ENCODE measurements at places on chromosomes 4 and X. TPM values are rescaled to one million over a fixed set of nuclear protein-coding genes. Genes with fewer than 3 reads are reported as not detected.

GRCh38 chr4:55668449-55668848, 32.4 kb upstream of the NMU start:
- no peak for DNase-seq
- peaks cover 20% of the 10 kb centered on the region for H3K27me3 ChIP-seq
- no peak overlapping the region for H3K4me3 ChIP-seq

- H3K36me3 ChIP-seq: no peaks in the 10 kb centered on the region
- H3K27ac ChIP-seq: no peak overlapping the region
- H3K4me3 ChIP-seq: no peak overlapping the region
- H3K4me1 ChIP-seq: no peaks in the 10 kb centered on the region
- no peak for DNase-seq
Observed at GRCh38 chr4:23577398-23577797, 312.4 kb downstream of the PPARGC1A start.

DNA sequence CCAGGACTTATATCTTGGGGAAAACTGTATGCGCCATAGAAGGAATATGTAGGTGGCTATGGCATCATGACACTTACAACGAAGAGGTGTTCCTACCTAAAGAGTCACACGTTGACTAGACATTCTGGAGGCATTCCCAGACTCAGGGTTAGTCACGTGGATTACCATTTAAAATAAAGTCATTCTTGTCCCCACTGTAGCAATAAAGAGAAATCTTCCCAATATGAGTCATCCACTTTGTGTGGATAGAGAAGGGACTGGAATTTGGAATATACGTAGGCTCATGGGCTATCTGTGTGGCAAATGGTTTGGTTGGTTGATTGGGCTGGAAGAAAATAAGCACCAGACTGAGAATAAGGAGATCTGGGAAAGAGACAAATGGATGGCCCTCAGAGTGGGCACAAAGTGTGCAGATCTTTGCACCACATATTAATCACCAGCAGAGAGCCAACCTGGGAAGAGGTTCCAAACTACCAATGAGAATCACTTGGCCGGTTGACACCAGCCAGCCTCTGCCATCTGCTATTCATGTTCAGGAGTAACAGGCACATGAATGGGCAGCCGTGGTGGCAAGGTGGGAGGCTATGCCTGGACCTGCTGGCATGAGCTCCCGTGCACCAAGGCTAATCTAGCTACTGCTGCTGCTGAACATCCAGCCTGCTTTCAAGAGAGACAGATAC, 41.0 kb downstream of the MTNR1A start:
- no peak overlapping the region for H3K4me3 ChIP-seq
- no peak for DNase-seq
- H3K36me3 ChIP-seq: no peaks in the 10 kb centered on the region
- no peaks in the 10 kb centered on the region for H3K27me3 ChIP-seq
- H3K4me1 ChIP-seq: no peaks in the 10 kb centered on the region

DNA sequence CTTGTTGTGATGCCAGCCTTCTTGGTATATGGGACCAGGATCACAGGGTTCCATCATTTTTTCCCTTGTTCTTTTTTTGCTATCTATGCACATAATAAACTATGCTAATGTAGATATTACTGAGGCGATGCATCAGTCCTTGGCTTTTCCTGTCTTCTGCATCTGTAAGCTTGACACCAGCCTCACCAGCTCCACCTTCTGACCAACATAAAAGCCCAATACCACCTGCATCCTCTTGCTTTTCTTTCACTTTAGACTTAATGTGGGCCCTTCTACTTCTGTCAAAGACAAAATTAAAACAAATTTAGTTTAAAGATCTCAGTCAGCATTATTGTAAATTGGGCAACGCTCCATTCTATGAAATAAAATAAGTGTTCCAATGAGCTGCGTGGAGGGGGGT, 1718.8 kb upstream of the PCDH10 start:
- no peak overlapping the region for H3K4me3 ChIP-seq
- DNase-seq: no peak
- H3K27ac ChIP-seq: no peak overlapping the region
- H3K4me1 ChIP-seq: peaks cover 3% of the 10 kb centered on the region

DNA sequence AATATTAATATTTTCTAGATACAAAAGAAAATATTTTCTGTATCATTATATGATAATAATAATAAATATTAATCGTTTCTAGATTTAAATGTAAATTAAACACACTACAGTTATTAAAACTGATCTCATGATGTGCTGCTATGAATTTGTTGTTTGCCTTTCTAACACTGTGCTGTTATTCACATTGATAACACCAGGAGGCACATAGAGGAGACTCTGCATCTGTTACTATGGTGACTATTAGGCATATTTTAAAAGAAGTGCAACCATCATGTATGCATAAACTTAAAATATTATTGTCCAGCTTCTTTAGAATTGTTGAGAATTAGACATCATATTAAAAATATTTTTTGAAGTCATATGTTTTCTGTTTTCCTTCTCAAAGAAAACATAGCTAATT, 11.8 kb upstream of the PDGFC start:
- no peak overlapping the region for H3K27ac ChIP-seq
- no peaks in the 10 kb centered on the region for H3K4me1 ChIP-seq
- H3K36me3 ChIP-seq: no peaks in the 10 kb centered on the region

- H3K27me3 ChIP-seq: no peaks in the 10 kb centered on the region
- H3K4me3 ChIP-seq: no peak overlapping the region
- peaks cover 6% of the 10 kb centered on the region for H3K36me3 ChIP-seq
- H3K27ac ChIP-seq: no peak overlapping the region
- H3K4me1 ChIP-seq: peaks cover 66% of the 10 kb centered on the region
Observed at GRCh38 chr4:184439386-184439785, 35.0 kb downstream of the IRF2 start.

DNA sequence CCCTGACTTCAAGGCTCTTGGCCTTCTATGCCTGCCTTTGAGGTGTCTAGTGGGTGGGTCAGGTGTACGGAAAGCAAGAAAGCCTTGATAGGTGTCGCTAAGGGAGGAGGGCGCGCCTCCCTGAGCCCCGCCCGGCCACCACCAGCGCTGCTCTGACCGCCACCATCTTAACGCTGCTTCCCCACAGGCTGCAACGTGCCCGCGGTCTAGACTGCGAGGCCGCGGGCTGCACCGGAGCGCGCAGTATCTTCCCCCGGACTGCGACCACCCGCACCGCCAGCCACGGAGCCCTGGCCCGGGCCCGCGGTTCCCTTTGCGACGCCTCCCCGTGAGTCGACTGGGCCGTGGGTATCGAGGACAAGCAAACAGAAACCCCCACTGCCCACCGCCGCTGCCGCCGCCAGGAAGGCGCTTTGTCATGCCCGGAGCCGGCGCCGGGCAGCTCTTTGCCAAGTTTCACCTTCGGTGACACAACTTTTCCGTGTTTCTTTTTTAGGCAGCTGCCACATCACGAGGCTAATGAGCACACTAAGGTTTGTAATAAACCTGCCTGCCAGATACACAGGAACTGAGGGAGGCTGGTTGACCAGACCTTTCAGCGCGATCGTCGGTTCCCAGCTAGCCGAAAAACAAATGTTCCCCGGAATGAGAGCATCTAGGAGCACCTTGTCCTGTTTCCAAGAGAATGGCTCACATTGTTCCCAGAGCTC, 335.8 kb upstream of the F9 start:
- H3K27me3 ChIP-seq: peaks cover 36% of the 10 kb centered on the region
- H3K4me1 ChIP-seq: peaks cover 2% of the 10 kb centered on the region
- no peak overlapping the region for H3K4me3 ChIP-seq
- no peak overlapping the region for H3K27ac ChIP-seq
- H3K36me3 ChIP-seq: no peaks in the 10 kb centered on the region
- DNase-seq: peak; percentile 25

DNA sequence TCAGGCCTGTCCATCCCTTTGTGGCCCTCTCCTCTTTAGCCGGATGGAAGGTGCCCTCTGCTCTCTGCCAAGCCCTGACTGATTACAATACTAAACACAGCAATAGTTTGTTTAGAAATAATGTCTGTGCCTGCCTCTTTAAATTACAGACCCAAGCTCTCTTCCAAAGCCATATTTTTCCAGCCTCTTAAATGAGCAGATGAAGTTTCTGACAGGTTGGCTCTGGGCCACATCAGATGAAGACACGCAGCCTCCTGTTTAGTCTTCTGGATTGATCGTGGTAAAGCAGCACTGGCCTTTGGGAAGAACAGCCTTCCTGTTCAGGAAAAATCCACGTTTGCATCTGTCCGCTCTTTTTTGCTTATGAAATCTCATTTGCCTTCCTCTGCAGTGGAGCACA, 133.6 kb downstream of the CPE start:
- no peaks in the 10 kb centered on the region for H3K4me1 ChIP-seq
- H3K36me3 ChIP-seq: no peaks in the 10 kb centered on the region
- H3K27me3 ChIP-seq: peaks cover 6% of the 10 kb centered on the region
- H3K27ac ChIP-seq: no peak overlapping the region
- no peak overlapping the region for H3K4me3 ChIP-seq
- no peak for DNase-seq

- H3K27ac ChIP-seq: no peak overlapping the region
- no peaks in the 10 kb centered on the region for H3K36me3 ChIP-seq
- no peaks in the 10 kb centered on the region for H3K27me3 ChIP-seq
- H3K4me3 ChIP-seq: no peak overlapping the region
- H3K4me1 ChIP-seq: peaks cover 10% of the 10 kb centered on the region
- DNase-seq: no peak
Observed at GRCh38 chrX:40262157-40263013, 164.6 kb upstream of the BCOR start.

DNA sequence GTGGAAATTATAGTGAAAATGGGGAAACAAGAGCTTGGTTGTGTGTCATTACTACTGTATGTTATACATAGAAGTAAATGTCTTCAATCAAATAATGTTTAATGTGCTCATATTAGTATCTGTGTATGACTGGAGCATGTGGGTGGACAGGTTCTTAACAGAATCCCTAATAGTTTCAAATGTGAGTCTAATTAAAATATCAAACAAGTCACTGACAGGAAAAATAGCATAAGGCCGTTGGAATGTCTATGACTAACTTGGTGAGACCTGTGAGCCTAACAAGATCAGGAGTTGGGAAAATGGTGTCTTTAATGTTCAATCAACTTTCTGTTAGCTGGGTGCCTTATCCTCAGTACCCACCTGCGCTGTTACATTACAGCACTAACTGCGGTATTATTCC, 6.2 kb upstream of the CXCL3 start:
- peaks cover 27% of the 10 kb centered on the region for H3K27me3 ChIP-seq
- peaks cover 3% of the 10 kb centered on the region for H3K36me3 ChIP-seq
- H3K4me3 ChIP-seq: no peak overlapping the region

DNA sequence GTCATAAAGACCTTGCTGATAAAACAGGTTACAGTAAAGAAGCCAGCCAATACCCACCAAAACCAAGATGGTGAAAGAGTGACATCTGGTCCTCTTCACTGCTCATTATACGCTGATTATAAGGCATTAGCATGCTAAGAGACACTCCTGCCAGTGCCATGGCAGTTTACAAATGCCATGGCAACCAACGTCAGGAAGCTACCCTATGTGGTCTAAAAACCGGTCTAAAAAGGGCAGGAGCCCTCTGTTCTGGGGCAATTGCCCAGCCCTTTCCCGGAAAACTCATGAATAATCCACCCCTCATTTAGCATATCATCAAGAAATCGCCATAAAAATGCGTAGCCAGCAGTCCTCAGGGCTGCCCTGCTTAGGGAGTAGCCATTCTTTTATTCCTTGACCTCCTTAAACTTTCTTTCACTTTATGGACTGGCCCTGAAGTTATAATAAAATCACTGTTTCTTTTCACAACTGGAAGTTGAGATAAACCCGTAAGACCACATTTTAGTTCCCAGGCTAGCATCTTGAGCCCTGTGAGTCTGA, 260.5 kb upstream of the FAT1 start:
- DNase-seq: no peak
- no peak overlapping the region for H3K27ac ChIP-seq
- H3K4me3 ChIP-seq: no peak overlapping the region
- H3K4me1 ChIP-seq: no peaks in the 10 kb centered on the region
- H3K36me3 ChIP-seq: no peaks in the 10 kb centered on the region

DNA sequence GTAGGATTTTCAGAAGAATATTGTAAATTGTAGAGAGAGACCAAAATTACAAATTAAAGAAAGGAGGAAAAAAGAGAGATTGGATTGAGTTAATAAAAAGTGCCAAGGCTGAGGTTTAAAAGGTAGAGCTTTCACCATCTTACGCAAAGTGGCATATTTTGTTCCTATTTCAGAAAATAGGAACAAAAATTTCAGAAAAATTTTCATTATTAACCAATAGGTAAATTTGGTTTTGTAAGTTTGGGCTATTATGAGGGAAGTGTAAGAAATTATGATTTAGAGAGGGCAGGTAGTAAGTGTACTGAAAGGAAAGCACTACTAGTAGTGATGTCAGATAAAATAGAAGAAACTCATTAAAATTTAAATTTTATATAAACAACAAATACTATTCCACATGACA, 479.7 kb downstream of the ACTRT1 start:
- H3K27me3 ChIP-seq: no peaks in the 10 kb centered on the region
- no peak for DNase-seq

GRCh38 chr4:4971796-4972195, 47.5 kb downstream of the CYTL1 start:
- no peak for DNase-seq
- no peaks in the 10 kb centered on the region for H3K36me3 ChIP-seq
- H3K27ac ChIP-seq: no peak overlapping the region
- H3K4me1 ChIP-seq: no peaks in the 10 kb centered on the region

DNA sequence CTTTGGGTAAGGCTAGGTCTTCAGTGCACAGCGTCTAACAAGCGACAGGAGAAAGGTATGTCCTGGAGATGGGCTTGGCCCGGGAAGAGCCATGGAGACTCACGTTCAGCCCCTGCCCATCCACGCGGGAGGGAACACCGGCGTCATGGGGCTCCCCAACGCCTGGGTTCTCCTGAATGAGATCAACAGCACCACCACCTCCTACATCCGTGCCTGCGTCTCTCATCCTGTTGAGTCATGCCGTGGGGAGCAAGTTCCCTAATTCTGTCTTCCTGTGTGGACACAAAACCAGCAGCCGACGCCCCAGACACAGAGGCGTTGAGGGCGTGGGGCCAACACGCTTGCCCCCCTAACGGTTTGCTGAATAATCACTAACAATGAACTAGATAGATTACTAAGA, 20.1 kb upstream of the IL3RA start:
- H3K27ac ChIP-seq: no peak overlapping the region
- no peaks in the 10 kb centered on the region for H3K36me3 ChIP-seq
- DNase-seq: peak; percentile 62
- H3K4me1 ChIP-seq: peaks cover 14% of the 10 kb centered on the region

DNA sequence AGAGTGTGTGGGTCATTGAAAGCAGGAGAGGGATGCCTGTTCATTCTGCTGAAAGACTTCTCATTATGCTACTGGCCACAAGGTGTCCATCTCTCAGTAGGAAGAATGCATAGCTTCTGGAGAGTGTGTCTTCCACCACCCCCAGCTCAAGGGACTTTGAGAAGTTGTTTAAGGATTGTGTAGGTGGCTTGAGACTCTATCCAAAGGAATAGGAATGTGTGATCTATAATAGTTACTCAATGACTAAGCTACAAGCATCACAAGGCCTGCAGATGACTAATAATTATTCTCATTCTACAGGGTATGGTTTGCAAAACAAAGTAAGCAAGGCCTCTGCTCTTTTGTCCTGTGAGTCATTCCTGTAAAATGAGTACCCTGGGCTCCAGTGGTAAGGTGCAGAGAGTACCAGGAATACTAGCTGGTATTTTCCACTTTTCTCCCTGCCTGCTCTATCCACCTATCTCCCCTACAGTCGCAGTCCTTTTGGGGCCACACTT, 279.8 kb upstream of the BOD1L1 start:
- no peaks in the 10 kb centered on the region for H3K27me3 ChIP-seq
- H3K27ac ChIP-seq: no peak overlapping the region
- no peak overlapping the region for H3K4me3 ChIP-seq
- DNase-seq: no peak

Gene DOCK11
- 47.3 TPM for total RNA-seq

Gene SCD5
- 1.3 TPM for total RNA-seq

Gene MAGEA8
- not detected for total RNA-seq

Gene DCAF12L1
- not detected for total RNA-seq

Gene FOXR2
- not detected for total RNA-seq

Gene TNIP3
- total RNA-seq: 4.8 TPM

Gene FGF2
- 0.91 TPM for total RNA-seq

Gene PHKA1
- total RNA-seq: 9.4 TPM

Data from activated CD4-positive, alpha-beta T cell treated with anti-CD3 and anti-CD28 coated beads for 36 hours (primary cell).